ENCODE measurements at places on chromosomes 6 and 20.

GRCh38 chr6:26347699-26348098 is 17.3 kb upstream of the BTN3A2 start:
- DNase-seq = no peak

DNA sequence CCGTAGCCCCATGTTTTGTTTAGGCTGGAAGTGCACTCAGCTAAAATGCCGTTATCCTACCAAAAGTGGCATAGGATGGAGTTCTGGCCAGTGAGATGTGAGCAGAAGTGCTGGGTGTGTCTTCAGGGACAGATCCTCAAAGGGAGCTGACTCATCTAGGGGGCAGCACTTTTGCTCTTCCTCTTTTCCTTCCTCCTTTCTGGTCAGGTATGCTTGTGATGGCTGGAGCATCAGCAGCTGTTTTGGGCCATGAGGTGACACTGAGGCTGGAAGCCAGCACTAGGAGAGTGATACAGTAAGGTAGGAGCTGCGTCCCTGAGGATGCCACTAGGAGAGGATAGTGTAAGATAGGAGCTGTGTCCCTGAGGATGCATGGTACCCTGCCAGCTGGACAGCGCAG is 4.6 kb upstream of the OSBPL2 start:
- no peak for DNase-seq

GRCh38 chr6:56386717-56387116 is 139.3 kb upstream of the COL21A1 start:
- DNase-seq = no peak

DNA sequence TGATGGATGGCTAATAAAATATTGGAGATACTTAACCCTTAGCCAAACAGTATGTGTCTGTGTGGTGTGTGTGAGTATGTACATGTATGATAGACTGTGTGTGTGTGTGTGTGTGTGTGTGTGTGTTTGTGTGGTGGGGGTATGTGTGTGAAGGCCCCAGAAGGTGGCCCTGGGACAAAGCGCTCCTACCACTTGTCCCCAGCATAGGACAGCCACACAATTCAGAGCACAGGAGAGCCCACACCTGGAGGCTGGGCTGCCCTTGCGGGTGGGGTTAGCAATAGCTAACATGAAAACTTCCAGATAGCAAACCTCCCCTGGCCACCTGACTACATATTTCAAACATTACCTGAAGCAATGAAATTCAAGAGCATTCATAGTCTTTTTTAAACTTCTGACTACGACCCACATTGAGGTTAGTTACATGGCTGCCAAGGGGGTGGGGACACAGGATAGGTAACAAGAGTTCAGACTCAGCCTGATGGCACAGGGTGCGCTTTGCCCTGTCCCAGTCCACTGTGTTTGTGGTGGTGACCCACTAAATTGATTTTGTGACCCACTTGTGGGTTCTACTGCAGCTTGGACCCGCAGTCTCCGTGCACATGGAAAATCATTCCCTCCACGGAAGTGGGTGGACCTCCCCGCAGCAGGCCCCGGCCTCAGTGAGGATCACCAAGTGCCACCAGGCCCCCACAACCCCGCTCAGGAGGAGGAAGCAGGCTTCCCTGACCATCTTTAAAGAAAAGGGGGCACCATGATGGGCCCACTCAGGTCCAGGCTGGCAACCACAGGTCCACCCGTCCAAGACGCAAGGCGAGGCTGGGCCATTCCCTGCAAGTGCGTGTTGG is 34.8 kb downstream of the ZC3H12D start:
- DNase-seq = no peak

DNA sequence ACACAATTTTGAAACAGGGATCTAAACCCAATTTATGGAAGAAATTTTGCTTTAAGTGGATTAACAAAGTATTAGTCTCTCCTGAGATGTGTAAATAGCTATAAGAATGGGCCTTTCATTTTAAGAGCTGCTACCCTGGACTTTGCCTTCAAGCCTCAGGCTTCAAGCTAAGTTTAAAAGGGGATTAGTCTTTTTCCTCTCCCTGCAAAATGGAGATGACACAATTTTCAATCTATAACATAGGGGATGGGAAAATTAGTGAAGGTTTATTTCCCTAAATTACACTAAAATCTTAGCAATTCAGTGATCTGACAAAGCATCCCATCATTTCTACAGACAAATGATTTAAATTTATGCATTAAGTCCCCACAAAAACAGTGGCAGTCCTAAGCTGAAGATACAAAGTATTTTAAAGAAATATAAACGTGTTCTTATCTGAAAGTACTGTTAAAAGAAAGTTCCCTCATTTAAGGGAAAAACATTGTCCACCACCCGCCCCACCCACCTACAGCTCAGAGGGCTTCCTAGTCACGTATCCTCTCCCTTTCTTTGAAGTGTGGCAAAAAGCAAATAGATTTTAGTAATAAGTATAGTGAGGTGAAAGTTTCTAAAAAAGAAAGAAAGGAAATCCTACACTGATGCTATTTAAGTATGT is 14.5 kb downstream of the ARHGAP18 start:
- no peak for DNase-seq

DNA sequence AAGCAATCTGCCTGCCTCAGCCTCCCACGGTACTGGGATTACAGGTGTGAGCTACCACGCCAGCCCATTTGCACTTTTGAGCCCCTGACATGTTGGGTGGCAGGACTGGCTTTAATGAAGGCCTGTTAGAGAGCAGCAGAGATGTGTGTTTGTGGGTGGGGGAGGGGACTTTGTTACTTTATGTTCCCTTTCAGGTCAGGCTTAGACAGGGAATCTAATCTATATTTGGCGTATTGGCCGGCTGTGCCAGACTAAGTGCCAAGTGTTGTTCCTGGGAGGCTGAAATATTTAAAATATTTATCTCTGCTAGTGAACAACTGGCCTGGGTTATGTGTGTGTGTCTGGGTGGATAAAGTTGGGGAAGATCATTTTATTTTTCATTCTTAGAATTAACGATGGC is 6.1 kb downstream of the GMPR start:
- no peak for DNase-seq

GRCh38 chr20:50214226-50215024 is 23.8 kb downstream of the CEBPB start:
- no peak for DNase-seq

DNA sequence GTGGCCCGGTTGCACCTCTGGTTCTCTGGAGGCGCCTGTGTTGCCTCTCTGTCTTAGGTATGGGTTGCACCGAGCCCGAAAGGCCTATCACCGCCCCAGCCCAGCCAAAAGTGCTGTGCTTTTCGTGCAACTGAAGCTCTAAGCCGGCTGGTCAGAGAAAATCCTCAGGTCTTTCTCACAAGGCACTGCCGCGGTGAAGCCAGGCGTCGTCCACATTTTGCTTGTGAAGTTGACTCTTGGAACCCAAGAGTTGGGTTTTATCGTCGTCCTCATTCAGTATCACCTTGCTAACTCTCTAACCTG is 726 bp upstream of the EMILIN3 start:
- DNase-seq = no peak

GRCh38 chr6:27760464-27760863 is 151.7 kb downstream of the OR2B2 start:
- no peak for DNase-seq

DNA sequence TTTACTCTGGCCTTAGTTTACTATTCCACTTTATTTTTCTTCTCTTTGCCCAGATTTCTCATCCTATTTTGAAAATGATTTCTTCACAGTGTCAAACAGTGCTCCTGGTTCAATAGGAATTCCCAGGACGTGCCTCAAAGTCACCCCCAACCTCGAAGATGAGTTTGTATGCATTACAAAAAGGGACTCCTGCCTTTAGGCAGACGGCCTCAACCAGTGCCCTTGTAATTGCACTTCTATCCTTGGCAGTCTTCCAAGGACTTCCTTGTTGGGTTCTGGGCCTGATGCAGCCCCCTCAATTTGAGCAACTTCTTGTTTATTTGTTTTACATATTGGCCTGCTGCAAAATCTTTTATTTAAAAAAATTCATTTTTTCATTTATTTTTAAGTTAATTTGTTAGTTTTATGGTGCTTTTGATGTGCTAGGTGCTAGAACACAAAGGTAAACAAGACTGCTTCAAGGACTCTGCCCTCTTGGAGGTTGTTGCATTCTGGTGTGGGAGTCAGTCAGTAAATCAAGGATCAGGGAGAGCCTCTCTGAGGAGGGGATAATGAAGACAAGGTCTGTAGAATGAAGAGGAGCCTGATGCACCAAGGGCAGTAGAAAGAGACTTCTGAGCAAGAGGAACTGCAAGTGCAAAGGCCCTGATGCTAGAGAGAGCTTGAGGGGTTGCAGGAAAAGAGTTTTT is 181.5 kb upstream of the LAMP5 start:
- DNase-seq = no peak

- DNase-seq = no peak
These were observed 16.8 kb downstream of the CD83 start for GRCh38 chr6:14134211-14134910.

GRCh38 chr6:67952948-67953347 is 682.1 kb upstream of the ADGRB3 start:
- DNase-seq = no peak

DNA sequence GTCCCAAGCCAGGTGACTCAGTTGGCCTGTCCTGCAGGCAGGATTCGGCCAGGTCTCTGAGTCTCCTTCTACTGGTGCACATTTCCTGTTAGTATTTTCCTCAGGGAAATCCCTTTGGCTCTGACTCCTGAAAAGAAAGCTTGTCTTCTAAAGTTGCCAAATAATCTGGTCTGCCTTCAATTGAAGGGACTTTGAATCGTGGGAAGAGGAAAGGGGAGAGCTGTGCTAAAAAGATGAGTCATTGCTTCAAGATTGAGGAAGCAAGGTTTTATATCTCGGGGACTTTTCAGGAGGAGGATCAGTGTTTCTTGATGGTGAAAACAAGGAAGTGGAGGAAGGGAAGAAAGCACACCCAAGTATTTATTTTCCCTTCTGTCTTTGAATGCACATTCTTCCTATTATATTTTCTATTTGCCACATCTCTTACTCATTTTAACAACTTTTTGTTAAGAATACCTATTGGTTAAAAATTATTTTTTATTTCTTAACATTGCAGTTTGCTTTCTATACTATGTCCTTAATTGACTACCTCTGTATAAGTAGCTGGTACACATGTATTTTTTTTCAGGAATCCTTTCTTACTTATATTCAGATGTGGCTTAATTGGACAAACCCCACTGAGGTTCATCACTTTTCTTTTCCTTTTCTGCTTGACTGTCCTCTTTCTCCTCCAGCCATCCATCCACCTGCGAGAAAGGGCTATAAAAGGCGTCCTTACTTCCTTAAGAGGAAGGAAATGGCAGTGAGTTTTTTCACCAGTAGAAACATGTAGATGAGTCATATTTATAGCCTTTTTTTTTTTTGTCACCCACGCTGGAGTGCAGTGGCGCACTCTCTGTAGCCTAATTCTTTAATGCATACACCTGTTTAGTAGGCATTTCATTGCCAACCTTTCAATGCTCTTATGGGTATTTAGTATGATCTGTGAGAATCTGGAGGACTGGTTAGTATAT is 15.0 kb upstream of the IFNGR1 start:
- peak; percentile 91 for DNase-seq

DNA sequence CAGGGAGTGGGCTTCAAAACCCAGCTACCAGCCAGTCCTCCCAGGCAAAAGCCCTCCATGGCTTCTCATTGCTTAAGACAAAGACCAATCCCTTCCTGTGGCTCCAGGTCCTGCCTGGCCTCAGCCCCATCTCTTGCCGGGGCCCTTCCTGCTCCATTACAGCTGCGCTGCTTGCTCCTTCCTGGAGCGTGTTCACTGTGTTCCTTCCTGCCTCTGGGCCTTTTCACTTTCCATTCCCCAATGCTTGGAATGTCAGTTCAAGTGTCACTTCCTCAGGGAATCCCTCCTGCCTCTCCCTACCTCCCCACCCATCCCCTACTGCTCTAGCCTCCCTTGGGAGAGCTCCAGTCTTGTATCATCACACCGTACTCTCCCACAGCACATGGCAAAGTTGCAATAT is 11.1 kb upstream of the ITPR3 start:
- DNase-seq = peak; percentile 40

DNA sequence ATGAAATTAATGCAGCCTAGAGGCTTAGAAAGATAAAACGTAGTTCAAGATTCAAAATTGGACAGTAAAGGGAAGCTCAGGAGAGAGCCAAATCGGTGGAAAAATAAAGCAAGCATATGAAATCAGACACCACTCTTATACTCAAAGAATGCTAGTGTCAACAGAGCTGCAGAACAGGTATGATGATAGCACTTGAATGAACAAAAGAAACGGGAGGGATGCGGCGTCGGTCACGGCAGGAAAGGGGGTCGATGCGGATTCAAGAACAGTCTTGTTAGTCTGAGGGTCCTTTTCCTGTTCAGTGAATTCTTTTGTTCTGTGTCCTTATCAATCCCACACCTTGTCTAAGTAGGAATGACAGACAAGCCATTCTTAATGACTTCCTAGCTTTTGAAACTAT is 114.4 kb downstream of the FOXC1 start:
- DNase-seq = no peak

DNA sequence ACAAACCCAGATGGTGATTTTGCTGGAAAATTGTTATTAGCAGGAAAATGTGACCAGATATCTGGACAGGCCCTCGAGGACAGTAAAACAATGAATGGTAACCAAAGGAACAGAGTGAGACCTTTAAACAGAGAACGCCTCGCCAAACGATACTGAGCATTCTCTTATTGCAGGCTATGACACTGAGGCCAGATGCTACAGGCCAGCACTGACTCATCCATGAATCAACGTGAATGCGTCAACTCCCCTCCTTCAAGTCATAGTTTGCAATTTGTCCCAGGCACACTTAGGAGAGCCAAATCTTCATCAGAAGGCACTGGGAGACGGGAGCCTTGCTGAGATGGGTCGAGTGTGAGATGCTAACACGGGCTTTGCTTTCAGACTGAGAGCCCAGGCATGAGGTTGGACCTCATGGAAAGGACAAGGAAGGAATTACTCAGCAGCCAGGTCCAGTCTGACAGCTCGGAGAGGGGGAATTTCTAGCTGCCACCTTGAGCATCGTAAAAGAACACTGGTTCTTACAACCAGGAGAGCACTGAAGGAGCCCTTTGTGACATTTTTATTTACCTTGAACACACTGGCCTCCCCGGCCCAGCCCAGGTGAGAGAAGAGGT is 60.7 kb downstream of the BMP7 start:
- peak; percentile 97 for DNase-seq

GRCh38 chr6:40353197-40353966 is 233.8 kb downstream of the LRFN2 start:
- no peak for DNase-seq

- DNase-seq = no peak
These were observed 57.1 kb upstream of the GATA5 start for GRCh38 chr20:62532921-62533320.

DNA sequence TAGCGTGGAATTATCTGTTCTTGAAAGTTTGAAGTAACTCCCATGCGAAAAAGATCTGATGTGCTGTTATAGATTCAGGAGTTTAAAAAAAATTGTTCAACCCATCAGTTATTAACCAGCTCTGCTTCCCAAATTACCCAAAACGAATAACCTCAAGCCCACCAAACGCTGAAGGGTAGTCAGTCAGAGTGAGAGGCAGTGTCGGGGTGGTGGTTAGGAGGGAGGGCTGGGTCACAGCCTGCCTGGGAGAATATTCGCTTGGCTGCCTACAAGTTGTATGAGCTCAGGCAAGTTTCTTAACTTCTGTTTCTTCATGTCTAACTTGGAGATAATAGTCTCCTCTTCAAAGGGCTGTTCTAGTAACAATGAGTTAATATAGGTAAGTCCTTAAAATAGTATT is 114.6 kb downstream of the JPH2 start:
- DNase-seq = no peak

- DNase-seq = no peak
These were observed 98.6 kb upstream of the RSPO3 start for GRCh38 chr6:127019828-127020227.

GRCh38 chr6:73461537-73462350 is at the start of gene MTO1:
Gene MTO1 (plus strand): TSS chr6:73461737. CDS start chr6:73461855, 118 bp downstream.
- DNase-seq = peak; percentile 99

Measured in GM23248 (cell line).